NCI-H82 (cell line): ENCODE measurements at places on chromosomes 6 and 20.

DNA sequence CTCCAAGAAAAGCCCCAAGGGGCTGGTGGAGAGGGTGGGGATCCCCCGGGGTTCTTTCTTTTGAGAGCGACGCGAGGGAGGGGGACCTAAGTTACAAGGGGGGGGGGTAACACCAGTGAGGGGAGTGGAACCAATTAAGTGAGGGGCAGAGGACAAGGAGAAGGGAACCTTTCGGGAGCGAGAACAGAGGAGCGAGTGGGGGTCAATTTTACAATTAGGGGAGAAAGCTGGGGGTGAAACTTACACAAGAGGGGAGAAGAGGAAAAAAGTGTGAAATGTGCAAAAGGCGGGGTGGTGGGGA lies 548 bp downstream of the SALL4 start:
- peak; percentile 65 for DNase-seq

GRCh38 chr6:35370785-35371493 lies 28.6 kb downstream of the PPARD start:
- DNase-seq, result no peak

- DNase-seq, result no peak
These were observed 227.7 kb downstream of the MEI4 start for GRCh38 chr6:77880501-77880900.

DNA sequence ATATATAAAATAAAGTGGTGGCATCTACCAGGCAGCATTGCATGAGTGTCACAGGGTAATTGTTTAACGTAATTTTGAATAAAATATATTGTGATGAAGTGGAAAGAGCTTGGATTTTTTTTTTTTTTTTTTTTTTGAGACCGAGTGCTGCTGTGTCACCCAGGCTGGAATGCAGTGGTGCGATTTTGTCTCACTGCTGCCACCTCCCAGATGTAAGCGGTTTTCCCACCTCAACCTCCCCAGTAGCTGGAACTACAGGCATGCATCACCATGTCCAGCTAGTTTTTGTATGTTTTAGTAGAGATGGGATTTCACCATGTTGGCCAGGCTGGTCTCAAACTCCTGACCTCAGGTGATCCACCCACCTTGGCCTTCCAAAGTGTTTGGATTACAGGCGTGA lies 81.1 kb upstream of the SMIM8 start:
- DNase-seq, result no peak

- peak; percentile 92 for DNase-seq
These were observed 17.3 kb upstream of the ID1 start for GRCh38 chr20:31587545-31588389.

GRCh38 chr6:21455071-21455470 lies 138.5 kb upstream of the SOX4 start:
- no peak for DNase-seq

GRCh38 chr6:38021029-38021428 lies 201.5 kb downstream of the ZFAND3 start:
- peak; percentile 73 for DNase-seq

- no peak for DNase-seq
These were observed 33.2 kb downstream of the SLC22A23 start for GRCh38 chr6:3423439-3424184.

DNA sequence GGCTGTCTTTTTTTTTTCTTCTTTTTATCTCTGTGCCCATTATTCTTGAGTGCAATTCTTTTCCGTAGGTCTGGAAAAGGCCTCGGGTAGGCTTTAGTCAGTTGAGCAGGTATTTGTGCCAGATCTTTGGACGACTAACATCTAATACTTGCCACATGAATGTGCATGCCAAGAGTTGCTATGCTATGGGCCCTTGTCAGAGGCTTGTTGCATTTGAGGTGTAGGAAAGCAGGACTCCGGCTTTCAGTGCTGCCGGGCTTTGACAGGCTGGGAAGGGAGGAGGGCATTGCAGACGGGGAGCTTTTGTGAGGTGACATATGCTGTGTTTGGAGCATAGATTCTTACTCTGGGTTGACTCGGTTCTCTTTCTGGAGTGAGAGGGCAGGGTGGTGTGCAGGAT lies 10.2 kb downstream of the LRRC1 start:
- DNase-seq, result no peak

DNA sequence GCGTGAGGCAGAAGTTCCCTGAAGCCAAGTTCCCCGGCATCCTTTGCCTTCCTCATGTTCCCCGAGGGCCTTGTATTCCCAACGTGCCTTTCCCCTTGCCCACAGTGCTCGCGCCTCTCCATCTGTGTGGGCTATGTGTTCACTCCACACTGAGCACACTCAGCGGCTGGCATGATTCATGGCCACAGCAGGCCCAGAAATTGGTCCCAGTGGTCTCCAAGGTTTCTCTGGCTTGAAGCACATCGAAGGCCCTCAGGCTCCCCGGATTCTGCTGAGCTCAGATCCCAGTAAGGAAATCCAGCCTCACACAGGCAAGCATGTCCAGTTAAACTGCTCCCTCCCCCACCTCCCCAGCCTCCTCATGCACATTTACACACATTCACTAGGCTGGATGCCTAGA lies 123.6 kb downstream of the ISM1 start:
- DNase-seq, result no peak

- peak; percentile 83 for DNase-seq
These were observed 18.2 kb downstream of the WRNIP1 start for GRCh38 chr6:2783188-2783963.

DNA sequence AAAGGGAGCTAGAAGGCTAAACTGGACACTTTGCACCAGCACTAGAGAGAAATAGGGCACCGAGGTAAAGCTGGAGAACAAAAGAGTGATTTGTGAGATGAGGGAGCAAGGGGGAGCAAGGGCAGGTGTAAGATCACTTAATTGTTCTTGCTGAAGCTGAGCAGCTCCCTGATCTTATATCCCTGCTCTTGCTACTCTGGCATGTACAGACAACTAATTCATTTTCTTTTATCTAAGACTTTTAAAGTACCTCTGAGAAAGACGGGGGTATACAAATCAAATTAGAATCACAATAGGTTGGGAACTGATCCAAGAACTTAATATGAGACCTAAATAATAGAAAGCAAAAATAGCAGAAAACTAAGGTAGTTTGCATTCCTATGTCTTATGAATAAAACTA lies 381.7 kb upstream of the POU3F2 start:
- no peak for DNase-seq

- DNase-seq, result no peak
These were observed 276.5 kb downstream of the CDKAL1 start for GRCh38 chr6:20810727-20811108.

GRCh38 chr20:33082546-33082945 lies 3.1 kb downstream of the BPIFB4 start:
- peak; percentile 28 for DNase-seq

DNA sequence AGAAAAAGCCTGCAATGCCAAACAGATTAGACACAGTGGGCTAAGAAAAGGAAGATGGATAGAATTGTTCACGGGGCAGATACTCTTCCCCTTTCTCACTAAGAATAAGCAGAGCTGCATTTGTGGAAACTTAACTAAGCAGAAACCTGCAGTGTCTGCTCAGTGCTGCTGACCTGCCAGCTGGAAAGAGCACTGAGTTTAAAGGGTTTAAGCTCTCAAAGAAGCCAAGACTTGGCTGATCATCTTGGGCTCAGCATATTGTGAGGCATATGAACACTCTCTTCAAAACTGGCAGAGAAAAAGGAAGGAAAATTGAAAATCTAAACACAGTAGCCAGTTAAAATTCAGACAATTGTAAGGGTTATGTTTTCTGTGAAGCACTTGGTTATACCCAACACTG lies 711.1 kb upstream of the EPHA7 start:
- DNase-seq, result peak; percentile 58

DNA sequence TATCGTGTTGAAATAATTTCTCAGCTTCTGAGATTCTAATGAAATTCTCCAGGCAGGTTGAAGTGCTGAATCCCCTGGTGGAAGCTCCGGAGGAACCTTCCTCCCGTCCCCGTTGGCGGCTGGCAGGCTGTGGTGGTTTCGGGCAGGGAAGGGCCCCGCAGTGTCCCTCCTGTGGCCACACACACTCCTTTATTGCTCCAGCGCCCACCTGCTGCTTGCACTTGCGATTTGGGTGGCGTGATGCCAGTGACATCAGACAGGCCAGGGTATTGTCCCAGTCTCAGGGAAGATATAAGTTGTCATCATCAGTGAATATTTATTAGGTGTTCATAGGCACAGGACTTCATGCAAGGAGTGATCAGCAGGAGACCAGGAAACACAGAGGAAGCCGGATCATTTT lies 530.4 kb downstream of the QKI start:
- DNase-seq, result no peak

DNA sequence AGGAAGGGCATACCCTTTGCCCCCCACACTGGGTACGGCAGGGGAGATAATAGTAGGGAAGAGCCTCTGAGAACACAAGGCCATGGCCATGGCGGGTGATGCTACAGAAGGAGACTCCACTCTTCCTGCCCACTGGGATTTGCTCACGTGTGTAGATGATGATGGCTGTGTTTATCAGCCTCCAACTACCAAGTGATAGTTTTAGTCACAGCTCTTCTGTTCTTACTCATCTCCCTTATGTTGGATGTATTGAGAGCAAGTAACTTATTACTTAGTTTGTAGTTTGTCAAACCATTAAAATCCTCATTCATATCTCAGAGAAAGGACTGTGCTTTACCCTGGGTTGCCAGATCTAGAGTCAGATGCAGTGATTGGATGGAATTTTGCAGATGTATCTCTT lies 66.0 kb downstream of the CDH26 start:
- no peak for DNase-seq

- no peak for DNase-seq
These were observed 82.6 kb downstream of the TTLL2 start for GRCh38 chr6:167407239-167408064.

DNA sequence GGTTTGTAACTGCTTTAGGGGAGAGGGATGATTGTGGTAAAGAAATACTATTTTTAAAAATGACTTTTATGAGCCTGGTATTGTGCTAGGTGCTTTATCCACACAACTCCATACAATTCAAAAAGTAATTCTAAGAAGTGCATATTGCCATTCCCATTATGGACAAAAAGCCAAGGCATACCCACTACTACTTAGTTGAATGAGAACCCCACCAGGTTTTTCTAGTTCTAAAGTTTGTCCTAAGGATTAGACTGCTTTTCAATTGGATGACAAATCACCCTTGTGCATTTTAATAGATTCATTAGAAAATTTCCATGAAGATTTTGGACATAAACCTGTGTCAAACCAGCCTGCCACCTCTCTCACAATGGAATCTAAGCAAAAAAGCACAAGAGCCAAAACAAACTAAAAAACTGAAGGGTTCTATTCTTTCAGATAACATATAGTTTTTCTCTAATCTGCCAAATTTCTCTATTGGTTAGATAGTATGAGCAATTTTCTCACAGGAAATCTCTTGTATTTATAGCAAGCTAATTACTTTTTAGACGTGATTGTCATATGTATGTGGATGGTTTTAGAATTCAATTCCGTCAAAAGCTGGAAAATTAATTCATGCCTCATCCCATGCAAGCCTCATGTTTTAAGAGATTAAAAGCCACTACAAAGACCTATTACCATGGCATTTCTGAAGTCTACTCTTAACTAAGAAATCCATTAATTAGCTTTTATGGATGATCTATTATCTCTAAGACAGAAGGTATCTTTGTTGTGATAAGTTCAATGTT lies 325.5 kb downstream of the RNGTT start:
- DNase-seq, result peak; percentile 19

DNA sequence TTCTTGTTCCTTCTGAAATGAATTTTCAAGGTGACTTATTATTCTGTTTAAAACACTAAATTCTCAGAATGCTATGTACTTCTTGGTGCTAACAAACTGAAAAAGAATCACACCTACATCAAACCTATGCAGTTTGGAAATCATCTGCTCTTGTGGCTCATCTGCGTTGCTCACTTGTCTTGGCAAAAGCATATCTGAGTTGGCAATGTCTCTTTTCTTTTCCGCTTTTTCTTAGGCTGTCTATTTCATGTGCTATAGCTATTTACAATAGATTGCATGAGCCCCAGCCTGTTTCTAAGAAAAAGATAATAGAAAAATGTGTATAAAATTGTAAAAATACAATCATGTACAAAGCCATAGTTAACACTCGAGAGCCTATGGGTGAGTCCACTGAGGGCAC lies 348.9 kb upstream of the AGPAT4 start:
- no peak for DNase-seq

DNA sequence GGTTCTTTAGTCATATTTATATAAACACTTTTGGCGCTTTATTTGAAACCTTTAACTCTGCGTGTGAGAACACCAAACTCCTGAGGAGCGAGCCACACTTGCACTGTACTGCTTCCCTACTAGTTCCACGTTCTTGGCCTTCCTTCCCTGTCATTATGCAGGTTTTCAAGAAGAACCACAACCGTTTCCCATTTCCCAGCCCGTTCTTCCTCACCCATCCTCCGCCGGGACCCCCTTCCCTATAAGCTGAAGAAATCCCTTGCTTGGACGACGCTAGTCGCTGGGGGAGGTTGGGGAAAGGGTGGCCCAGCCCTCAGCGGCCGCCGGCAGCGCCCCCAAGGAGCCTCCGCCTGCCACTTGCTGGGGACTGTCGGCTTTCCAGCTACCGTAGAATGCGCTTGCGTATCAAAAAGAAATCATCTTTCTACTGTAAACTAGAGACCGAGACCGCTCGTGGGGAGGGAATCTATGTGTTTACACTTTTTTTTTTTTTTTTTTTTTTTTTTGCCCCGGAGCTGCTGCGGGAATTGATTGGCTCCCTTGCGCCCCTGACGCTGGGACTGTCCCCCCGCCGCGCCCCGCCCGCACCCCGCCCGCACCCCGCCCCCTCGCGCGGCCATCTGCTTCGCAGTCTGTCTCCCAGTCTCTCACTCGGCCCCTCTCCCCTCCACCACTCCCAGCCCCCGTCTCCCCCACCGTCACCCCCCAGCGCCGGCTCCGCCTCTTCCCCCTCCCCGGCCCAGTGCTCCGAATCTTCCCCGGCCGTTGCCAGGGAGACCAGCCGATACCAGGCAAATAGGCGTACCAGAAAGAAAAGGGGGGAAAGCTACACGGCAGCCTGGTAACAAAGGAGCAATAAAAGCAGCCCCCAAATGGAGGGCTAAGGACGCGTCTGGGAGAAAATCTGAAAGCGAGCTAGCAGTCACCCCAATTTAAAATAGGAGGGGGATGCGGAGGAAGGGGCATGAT lies 2.3 kb upstream of the MARCKS start:
- peak; percentile 99 for DNase-seq

- DNase-seq, result no peak
These were observed 359.6 kb downstream of the UTRN start for GRCh38 chr6:144644776-144645175.

DNA sequence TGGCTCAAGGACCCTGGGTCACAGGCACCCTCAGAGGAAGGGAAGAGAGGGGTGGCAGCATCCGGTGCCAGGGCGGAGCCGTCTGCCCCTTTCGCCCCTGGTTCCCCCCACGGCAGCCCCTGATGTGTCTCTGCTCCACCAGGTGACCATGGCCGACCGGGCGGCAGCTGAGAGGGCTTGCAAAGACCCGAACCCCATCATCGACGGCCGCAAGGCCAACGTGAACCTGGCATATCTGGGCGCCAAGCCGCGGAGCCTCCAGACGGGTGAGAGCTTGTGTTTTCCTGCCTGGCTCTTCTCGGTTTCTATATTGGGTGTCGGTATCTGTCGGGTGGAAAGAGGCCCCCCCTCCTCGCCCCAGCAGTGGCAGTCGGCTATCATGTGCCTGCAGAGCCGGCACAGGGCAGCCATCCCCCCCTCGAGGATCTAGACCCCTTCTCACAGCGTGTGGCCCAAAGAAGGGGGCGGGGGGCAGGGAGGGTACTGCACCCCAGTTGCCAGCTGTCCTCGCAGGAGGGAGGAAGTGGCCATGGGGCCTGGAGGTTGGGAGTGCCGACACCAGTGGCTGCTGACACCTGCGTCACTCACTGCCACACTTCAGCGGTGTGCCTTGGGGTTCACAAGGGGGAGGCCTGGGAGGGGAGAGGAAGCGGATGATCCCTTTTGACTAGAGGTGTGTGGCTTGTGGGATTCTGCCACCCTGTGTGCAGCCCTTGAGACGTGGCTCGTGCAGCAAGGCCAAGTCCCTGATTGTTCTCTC lies 1.5 kb downstream of the RBM38 start:
- DNase-seq, result no peak

GRCh38 chr6:143634486-143634885 lies 43.3 kb upstream of the PHACTR2 start:
- DNase-seq, result peak; percentile 17
